Central memory CD8-positive, alpha-beta T cell (primary cell): ENCODE measurements at places on chromosomes 7 and 10.

DNA sequence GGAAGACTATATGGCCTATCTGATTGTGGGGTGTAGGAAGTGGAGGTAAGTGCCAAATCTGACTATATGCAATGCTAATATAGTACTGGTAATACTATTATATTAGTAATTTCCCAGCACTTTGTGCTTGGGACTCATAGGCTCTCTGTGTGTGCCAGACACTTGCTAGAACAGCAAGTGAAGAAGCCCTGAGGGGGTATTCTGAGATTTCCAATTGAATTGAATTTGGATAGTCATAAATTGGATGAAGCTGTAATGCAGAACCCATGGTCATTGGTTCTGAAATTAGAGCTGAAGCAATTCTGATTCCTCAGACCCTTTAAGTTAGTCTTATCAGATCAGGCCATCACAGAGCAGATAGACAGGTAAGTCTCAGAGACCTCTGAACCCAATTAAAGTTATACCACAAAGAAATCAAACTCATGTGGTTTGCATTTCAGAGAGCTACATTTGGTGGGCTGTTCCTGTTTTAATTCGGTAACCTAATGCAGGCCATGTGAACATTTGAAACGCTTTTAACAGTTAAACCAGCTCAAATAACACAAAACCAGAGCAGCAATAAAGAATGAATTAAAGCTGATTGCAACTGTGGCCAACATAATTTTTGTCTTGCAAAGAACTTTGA lies 179.5 kb downstream of the CREB5 start:
- H3K27me3 ChIP-seq, result no peaks in the 10 kb centered on the region
- H3K27ac ChIP-seq, result no peak overlapping the region
- H3K4me1 ChIP-seq, result no peaks in the 10 kb centered on the region
- no peaks in the 10 kb centered on the region for H3K36me3 ChIP-seq
- no peak overlapping the region for H3K4me3 ChIP-seq

DNA sequence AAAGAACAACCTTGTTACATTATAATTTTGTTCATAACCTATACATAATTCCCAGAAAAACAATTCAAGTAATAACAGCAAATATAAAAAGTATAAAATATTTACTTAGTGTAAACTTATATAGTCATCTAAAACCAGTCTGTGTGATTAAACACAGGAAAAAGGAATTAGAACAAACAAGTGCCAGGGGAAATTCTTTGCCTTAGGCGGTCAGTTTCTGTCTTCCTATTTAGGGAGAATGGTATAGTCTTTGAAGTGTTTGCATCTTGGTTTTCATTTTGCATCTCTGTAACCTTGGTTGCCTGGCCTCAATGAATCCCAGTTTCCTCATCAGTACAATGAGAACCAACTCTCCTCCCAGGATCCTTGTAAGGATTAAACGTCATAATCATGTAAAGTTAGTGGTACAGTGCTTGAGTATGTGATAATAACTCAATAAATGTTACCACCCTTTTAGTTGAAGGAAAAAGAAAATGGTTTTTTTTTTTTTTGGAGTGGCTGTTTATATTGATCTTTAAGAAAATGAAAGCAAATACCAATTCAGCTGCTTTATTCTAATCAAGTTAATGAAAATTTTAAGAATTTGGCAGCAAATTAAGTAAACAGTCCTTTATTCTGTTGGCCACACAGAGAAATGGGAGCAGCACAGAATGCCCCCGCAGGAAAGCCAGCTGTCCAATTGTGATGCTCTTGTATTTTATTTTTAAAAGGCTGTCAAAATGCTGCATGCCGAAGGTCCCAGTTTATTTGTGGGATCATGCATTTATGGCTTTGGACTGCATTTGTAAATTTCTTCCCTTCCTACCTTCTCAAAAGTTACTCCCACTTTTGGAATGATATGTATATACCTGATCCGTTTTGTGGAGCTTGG lies 61.8 kb downstream of the SHH start:
- H3K4me1 ChIP-seq, result peaks cover 76% of the 10 kb centered on the region
- DNase-seq, result no peak
- no peak overlapping the region for H3K4me3 ChIP-seq
- peaks cover 34% of the 10 kb centered on the region for H3K36me3 ChIP-seq
- peak overlapping the region; percentile 64 for H3K27ac ChIP-seq
- no peaks in the 10 kb centered on the region for H3K27me3 ChIP-seq

DNA sequence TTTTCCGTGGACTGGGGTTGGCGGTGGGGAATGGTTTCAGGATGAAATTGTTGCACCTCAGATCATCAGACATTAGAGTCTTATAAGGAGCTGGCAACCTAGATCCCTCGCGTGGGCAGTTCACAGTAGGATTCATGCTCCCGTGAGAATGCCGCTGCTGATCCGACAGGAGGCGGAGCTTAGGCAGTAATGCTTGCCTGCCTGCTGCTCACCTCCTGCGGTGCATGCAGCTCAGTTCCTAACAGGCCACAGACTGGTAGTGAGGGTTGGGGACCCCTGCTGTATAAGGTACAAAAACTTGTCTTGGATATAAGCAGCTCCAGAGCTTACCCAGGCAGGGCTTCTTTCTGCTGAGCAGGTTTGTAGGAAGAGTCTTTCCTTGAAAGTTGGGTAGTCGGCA lies 53.9 kb downstream of the SHH start:
- no peak for DNase-seq
- H3K4me3 ChIP-seq, result no peak overlapping the region
- no peaks in the 10 kb centered on the region for H3K27me3 ChIP-seq
- H3K27ac ChIP-seq, result no peak overlapping the region
- peaks cover 10% of the 10 kb centered on the region for H3K36me3 ChIP-seq
- H3K4me1 ChIP-seq, result peaks cover 53% of the 10 kb centered on the region

GRCh38 chr7:139650429-139651100 lies 127.1 kb downstream of the CLEC2L start:
- DNase-seq, result no peak
- H3K4me3 ChIP-seq, result no peak overlapping the region
- H3K4me1 ChIP-seq, result peaks cover 26% of the 10 kb centered on the region
- no peak overlapping the region for H3K27ac ChIP-seq
- H3K36me3 ChIP-seq, result no peaks in the 10 kb centered on the region
